Heart right ventricle (tissue), 16 donors: ENCODE measurements at places on chromosomes 7 and 10. TPM values are rescaled to one million over a fixed set of nuclear protein-coding genes. Genes with fewer than 3 reads are reported as not detected.

- peak; percentile 47 for DNase-seq
These were observed 11.5 kb upstream of the GPER1 start for GRCh38 chr7:1076184-1077072.

- no peak for DNase-seq
These were observed 66.1 kb upstream of the MKLN1 start for GRCh38 chr7:131261476-131261994.

DNA sequence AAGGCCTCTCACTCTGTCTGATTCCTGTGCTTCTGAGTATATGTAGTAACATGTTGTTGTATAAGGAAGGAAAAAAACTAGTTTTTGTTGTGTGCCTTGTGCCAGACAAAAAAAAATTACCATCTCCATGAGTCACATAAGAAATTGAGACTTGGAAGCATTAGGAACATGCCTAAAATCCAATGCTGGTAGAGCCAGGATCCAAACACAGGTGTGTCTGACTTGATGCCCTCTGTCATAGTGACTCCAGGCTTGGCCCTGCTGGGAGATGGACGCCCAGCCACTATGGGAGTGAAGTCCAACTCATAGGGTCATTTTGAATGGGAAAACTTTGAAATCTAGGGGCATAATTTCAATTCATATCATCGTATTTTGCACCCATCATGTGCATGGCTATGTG lies 38.0 kb downstream of the PYROXD2 start:
- DNase-seq = no peak

GRCh38 chr7:68537774-68538071 lies 1060.6 kb upstream of the AUTS2 start:
- no peak for DNase-seq

The FXYD4 gene
- polyA plus RNA-seq = not detected

The NYAP1 gene
- polyA plus RNA-seq = 0.59 TPM

The PNLIP gene
- polyA plus RNA-seq = not detected

DNA sequence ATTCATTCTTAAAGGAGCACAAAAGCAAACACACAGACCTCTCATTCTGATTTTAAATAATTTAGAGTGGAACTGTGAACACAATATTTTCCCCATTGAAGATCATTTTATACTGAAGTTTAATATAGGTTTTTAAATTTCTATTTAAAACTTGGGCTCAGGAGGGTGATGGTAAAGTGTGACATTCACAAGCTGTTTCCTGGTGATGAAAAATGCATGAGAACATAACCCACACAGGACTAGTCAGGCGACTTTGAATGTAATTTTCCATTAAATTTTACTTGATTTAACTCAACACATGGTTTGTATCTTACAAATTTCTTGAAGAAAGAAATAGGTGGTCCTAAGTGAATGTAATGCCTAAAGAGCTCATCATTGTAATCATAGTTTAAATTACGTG lies 143.6 kb downstream of the CDK14 start:
- DNase-seq = no peak

DNA sequence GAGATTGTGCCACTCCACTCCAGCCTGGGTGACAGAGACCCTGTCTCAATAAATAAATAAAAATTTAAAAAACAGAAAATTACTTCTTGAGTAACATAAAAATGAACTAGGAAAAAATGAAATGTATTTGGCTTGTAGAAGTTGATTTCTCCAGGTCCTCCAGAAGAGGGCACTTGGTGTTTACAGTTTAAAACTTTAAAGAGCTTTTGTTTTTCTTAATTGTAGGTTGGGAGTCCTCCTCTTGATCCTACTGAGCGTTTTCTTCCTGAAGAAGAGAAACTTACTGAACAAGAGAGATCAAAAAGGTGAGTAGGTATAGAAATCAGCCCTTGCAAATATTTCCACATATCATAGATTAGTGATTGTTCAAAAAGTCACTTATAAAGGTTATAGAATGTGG lies 16.2 kb downstream of the KIFBP start:
- no peak for DNase-seq

GRCh38 chr10:28661035-28661434 lies 16.3 kb upstream of the BAMBI start:
- DNase-seq = no peak

DNA sequence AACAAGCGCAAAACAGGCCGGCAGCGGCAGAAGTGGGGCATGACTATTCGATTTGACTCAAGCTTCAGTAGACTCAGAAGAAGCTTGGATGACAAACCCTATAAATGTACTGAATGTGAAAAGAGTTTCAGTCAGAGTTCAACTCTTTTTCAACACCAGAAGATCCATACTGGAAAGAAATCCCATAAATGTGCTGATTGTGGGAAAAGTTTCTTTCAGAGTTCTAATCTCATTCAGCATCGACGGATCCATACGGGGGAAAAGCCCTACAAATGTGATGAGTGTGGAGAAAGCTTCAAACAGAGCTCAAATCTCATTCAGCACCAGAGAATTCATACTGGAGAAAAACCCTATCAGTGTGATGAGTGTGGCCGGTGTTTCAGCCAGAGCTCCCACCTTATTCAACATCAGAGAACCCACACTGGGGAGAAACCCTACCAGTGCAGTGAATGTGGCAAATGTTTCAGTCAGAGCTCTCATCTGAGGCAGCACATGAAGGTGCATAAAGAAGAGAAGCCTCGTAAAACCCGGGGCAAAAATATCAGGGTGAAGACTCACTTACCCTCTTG lies 2.8 kb downstream of the ZNF22 start:
- DNase-seq = no peak

GRCh38 chr7:131096267-131096927 lies 231.3 kb upstream of the MKLN1 start:
- no peak for DNase-seq
